ENCODE measurements at places on chromosomes 5 and 9.

GRCh38 chr9:126166291-126166690 is 160.3 kb upstream of the MVB12B start:
- DNase-seq: no peak

DNA sequence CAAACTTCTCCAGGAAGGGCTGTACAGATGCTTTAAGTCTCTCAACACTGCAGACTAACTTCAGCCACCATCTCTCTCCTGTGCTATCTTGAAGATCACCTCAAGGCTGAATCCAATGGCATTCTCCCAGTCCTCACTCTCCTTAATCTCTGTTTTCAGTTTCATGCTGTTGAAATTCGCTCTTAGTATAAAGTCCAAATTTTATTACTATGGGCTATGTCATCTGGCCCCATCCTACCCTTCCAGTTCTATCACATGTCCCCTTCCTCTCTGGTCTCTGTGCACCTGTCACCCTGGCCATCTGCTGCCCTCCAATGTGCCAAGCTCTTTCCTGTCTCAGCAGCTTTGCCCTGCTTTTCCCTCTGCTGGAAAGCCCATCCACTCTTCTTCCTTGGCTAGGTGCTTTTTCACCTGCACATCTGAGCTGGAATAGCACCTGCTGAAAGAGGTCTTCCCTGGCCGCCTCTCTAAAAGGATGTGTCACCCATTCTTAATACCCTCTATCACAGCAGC is 284.7 kb upstream of the MAP3K1 start:
- no peak for DNase-seq

GRCh38 chr9:121503444-121503843 is 3.8 kb upstream of the GGTA1 start:
- DNase-seq: no peak

- DNase-seq: no peak
These were observed 93.2 kb downstream of the EQTN start for GRCh38 chr9:27203783-27204182.

GRCh38 chr5:10896016-10896415 is 135.0 kb upstream of the DAP start:
- no peak for DNase-seq

DNA sequence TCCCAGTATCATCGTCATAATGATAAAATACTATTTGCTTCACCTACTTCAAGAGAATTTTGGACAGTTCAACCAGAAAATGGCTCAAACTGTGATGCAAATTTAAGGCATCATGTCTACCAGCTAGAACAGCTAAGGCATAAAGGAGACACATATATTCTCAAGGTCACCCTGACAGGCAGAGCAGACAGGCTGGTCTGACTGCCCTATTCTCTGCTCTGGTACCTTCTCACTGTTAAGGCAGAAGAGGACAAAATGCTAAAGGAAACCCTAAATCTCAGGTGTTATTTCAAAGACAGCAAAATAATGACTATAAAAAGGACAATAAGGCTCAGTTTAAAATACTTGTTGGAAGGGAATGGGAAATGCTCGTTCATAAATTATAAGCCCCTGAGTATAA is 87.2 kb downstream of the MRPS27 start:
- DNase-seq: no peak

DNA sequence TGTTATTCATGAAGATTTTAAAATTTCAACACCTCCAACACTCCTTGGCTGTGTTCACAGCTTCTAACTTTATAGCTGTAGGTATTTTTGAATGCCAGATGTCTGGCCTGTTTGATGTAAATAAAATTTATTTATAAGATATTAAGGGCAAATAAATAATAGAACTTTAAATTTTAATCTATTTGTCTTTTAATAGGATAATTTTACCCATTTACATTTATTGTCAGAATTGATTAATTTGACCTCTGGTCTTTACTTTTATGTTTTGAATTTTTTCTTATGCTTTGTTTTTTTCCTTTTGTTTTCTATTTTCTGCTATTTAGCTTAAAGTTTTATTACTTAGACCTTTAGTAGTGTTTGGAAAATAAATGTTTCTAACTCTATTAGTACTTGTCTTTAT is 94.6 kb downstream of the UGCG start:
- DNase-seq: no peak

DNA sequence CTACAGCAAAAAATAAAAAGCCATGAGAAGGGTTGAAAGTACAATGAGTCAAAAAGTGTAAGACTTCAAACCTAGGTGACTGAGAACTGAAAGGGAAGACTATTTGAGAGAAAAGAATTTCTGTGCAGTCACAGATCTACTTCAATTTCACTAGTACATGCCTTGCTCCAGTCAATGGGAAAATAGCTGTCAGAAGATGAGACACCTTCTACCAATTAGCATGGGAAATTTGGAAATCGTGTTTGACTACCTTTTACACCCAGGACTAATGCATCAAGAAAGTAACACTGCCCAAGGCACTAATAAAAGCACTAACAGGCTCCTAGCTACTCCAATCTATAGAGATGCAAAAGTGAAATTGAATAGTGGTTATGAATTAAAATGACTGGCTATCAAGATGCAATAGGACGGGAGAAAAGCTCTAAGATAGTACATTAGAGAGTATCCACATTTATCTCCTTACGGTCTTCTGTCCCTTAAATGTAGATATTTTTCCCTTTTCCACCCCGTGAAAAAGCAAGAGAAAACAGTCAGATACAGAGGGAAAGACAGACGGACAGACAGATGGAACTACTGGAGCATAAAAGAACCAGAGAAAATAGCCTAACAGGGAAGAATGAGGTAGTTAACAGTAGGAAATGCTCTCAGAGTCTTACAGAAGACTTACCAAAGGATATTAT is 15.2 kb downstream of the ERP44 start:
- peak; percentile 29 for DNase-seq

- no peak for DNase-seq
These were observed 155.1 kb downstream of the SPOCK1 start for GRCh38 chr5:137344021-137344420.

DNA sequence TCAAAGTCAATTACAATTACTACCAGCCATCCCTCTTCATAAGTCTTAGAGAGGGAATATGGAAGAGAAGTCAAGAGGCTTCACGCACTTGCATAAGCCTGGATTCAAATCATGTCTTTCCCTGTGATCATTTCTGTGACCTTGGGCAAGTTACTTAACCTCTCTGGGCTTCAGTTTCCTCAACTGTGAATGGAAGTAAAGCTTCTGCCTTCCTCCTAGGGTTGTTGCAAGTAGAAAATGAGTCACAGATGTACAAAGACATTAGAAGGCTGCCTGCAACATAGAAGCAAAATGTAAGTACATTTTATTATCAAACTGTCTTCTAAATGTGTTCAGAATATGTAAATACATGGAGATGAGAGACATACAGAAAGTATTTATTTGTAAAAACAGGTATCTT is 42.3 kb upstream of the SEMA6A start:
- no peak for DNase-seq

DNA sequence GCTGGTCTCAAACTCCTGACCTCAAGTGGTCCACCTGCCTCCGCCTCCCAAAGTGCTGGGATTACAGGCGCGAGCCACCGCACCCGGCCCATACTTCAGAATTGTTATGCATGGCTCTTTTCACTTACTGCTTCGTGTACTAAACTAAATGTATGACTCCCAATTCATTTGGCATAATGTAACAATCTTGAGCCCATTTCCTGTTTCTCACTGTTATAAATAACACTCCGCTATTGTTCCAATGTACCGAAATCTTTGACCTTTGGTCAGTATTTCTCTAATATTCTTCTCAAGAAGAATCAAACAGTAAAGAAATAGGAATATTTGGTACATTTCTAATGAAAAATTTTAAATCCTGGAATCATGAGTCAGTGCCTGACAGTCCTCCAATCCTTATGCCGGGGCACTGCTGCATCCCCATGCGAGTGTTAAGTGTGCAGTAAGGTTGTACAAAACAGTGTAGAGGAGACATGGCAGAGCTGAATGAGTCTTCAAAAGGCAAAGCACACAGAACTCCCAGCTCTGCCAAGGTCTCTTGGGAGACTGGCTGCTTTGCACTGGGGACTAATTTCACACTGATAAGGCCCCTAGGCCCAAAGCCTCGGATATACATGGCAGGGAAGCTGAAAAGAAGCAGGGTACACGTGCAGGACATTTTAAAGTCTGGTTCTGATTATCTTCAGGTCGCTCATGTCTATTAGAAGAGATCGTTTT is 58.4 kb downstream of the HABP4 start:
- no peak for DNase-seq

- DNase-seq: no peak
These were observed 265.6 kb downstream of the TMEM232 start for GRCh38 chr5:110460837-110461236.

- DNase-seq: no peak
These were observed 28.5 kb downstream of the GLRA1 start for GRCh38 chr5:151896031-151896691.

DNA sequence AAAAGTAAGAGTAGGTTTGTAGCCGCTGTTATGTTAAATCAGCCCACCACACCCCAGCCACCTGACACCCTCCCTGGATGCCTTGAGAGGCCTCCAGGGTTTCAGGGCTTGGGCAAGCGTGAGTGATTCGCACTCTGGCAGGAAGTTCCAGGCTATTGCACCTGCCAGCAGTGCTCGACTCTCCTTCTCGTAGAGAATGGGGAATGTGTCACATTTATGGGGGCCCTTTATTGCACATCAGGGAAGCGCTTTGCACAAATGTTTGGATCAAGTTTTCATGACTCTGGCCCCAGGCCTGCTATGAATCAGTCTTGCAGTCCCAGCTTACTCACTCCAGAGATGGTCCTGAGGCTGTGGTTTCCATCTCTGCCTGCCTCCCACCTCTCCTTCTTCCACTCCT is 66.1 kb upstream of the ADRA1B start:
- no peak for DNase-seq

- DNase-seq: no peak
These were observed 6.9 kb downstream of the ARHGAP26 start for GRCh38 chr5:142777099-142777498.

DNA sequence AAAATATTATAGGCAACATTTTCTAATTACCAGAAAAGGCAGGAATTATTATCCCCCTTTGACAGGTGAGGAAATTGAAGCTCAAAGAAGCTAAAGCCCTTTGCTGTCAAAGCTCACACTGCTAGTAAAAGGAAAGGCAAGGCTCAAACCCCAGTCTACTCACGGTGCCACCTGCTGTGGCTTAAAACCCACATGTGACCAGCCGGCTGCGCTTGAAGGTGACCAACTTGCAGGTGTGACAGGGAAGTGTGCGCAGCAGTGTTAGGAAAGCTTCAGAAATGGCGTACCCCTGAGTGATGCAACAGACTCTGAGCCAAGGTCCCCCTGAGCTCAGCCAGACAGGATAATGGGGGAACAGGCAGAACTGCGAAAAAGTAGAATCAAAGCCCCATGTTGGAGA is 45.2 kb downstream of the PAX5 start:
- no peak for DNase-seq

DNA sequence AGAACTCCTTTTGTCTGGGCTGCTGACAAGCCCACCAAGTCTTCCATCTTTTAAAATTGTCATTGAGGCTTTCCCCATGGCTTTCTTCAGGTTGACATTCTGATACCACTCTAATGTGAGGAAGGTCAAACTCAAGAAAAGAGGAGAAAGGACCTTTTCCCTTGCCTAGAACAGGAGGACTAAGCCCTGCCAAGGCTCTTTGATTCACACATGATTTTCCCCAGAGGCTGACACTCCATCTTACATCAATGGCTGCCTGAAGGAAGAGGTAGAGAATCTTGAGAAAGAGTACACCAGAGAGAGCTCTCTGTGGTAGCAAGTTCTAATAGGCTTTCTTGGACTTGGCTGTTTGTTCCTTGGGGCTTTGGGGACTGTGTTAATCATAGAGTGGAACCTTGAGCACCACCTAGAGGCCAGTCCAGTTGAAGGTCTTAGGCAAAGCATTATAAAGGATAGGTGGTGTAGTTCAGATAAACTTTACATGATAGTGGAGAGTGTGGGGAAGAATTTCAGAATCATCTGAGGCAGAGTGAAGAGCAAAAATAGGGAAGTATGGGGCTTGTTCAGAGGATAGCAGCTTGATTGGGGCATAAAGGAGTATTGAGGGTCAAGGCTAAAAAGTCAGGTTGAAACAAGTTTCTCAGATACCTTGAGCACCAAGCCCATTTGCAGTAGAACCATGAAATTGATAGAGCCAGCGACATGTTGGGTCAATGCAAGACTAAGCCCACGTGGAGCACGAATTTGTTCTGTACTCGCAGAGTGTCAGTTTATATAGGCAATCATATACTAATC is 36.7 kb downstream of the NDFIP1 start:
- peak; percentile 50 for DNase-seq

- DNase-seq: no peak
These were observed 185.5 kb downstream of the OLFM1 start for GRCh38 chr9:135273008-135273407.

- DNase-seq: no peak
These were observed 79.0 kb downstream of the ADCY2 start for GRCh38 chr5:7474821-7475403.

DNA sequence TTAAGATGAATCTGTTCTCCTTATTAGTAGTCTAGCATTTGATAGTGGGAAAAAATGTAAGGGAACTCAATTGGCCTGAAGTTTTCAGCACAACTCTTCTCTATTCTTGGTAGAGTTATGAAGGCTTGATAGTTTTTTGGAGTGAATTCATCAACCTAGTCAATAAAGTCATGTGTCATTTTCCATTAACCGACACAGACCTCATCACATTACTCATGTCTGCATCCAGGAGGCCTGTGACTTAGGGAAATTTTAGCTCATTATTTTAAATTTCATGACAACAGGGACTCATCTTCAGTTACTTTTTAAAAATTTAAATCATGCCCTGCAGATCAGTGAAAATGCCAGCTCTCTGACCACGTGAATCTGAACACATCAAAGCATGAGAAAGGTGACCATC is 63.3 kb downstream of the ADAMTS16 start:
- DNase-seq: no peak

- DNase-seq: no peak
These were observed 2.4 kb downstream of the CARD19 start for GRCh38 chr9:93098236-93098946.

DNA sequence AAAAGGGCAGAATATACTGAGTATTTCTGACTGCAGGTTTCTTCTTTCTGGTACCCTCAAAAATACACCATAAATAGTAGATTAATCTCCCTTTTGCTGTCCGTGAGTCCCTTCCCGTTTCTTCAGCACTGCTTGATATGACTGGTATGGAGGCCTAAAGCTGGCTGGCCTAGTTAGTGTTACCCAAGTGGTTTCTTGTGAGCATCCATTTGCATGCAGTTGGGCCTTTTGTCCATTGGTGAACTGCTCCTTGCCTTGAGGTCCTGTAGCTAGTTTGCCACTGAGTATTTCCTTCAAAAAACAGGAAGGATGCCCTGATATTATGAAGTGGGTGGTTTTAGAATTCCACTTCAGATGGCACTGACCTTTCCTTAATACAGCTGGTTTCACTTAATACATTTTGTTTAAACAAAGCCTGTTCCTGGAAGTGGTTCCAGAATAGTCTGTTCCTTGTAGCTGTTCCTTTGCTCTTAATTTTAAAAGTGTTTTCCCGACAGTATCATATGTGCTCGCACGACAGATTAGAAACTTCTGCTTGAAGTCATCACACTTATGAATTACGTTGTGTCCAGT is 40.0 kb upstream of the ABL1 start:
- DNase-seq: no peak

DNA sequence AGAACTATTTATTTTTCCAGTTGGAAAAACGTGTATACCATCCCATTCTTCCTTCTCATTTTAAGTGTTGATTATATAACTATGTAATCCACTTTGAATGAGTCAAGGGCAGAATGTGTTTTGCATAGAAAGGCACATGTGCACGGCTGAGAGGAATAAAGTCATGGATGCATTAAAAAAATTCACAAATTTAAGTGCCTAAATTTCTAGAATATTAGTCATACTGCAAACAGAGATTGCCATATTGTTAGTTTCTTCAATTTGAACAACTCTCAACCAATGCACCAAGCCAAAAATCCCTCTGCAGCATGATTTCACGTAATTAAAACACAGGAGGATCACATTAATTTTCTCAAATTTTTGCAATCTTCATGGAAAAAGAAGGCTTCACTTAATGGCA is 166.3 kb downstream of the MPDZ start:
- no peak for DNase-seq
